ENCODE measurements at places on chromosomes 1 and 21. TPM values are rescaled to one million over a fixed set of nuclear protein-coding genes. Genes with fewer than 3 reads are reported as not detected.

HMCN1 gene
- 3.9 TPM for total RNA-seq

SIKE1 gene
- 32.0 TPM for total RNA-seq

DNA sequence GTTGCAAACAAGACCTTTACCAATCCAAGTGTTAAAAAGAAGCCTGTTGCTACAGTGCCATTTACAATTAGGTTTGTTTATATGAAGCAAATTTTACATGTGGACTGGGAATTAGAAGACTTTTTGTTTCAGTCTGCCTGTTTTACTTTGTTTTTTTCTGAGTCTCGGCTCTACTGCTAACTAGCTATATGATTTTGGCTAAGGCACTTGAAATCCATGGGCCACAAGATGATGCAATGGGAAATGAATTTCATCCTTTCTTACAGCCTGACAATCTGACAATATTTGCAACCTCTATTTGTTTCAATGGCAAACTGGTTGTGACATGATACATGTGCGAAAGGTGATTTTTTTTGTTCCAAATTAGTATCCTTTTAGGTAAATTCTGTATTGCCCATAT lies 3.7 kb upstream of the PEX11B start:
- H3K36me3 ChIP-seq = no peaks in the 10 kb centered on the region
- DNase-seq = no peak
- no peaks in the 10 kb centered on the region for H3K27me3 ChIP-seq
- peaks cover 43% of the 10 kb centered on the region for H3K4me1 ChIP-seq
- no peak overlapping the region for H3K4me3 ChIP-seq
- H3K27ac ChIP-seq = no peak overlapping the region

GRCh38 chr1:42944246-42944928 lies 14.3 kb downstream of the SLC2A1 start:
- no peaks in the 10 kb centered on the region for H3K4me1 ChIP-seq
- no peaks in the 10 kb centered on the region for H3K27me3 ChIP-seq
- no peak overlapping the region for H3K27ac ChIP-seq

GRCh38 chr1:174118751-174119150 lies 40.6 kb upstream of the RABGAP1L start:
- H3K27me3 ChIP-seq = no peaks in the 10 kb centered on the region
- no peak overlapping the region for H3K27ac ChIP-seq
- no peaks in the 10 kb centered on the region for H3K4me1 ChIP-seq
- H3K36me3 ChIP-seq = no peaks in the 10 kb centered on the region

FMO5 gene
- 10.8 TPM for total RNA-seq

DNA sequence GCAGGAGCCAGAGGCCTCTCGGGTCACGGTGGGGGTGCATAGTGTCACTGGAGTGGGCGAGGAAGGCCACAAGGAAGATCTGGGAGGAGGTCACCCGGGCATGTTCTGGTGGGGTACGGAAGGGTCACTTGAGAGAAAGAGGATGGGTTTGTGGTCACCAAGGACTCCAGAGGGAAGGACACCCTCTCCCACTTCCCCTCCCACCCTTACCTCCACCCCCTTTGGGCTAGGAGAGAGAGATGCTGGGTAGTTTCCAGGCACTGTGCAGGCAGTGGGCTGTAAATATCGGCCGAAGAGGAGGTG lies 703 bp downstream of the AMIGO1 start:
- H3K27me3 ChIP-seq = no peaks in the 10 kb centered on the region
- H3K36me3 ChIP-seq = no peaks in the 10 kb centered on the region
- DNase-seq = no peak
- no peak overlapping the region for H3K27ac ChIP-seq
- no peak overlapping the region for H3K4me3 ChIP-seq
- peaks cover 7% of the 10 kb centered on the region for H3K4me1 ChIP-seq

DNA sequence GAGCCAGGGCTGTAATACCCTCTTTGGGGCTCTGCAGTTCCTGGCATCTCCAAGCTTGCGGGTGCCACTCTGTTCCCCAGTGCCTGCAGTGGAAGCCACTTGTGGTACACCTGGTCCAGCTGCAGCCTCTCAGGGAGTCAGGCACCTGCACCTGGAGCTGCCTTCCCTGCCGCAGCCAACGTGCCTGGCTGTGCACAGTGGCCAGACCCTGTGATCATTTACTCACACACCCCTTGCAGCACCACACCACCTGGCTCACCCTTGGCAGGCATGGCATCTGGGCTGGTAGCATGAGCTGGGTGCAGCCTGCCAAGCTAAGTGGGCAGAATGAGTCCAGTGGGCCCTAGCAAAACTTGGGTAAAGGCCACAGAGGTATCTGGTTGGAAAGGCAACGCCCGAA lies 51.1 kb upstream of the NTPCR start:
- no peak overlapping the region for H3K4me3 ChIP-seq
- DNase-seq = no peak
- no peak overlapping the region for H3K27ac ChIP-seq
- no peaks in the 10 kb centered on the region for H3K36me3 ChIP-seq

DNA sequence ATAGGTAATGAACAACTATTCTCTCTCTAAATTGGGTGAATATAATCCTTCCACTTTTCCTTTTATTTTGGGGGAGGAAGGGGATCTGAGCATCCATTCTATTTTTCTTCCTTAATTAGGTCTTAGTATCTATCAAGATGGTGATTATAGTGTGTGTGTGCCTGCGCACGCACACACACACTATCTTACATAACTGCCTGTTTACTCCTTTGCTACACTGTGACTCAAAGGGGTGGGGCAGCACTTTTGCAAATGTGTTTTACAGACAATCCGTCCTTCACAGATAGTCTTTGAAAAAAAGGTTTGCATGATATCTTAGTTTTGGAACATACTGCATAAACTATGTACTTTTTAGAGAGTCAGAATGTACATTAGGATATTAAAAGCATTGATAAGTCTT lies 191.5 kb downstream of the SDCCAG8 start:
- no peak overlapping the region for H3K27ac ChIP-seq
- DNase-seq = peak; percentile 77
- H3K36me3 ChIP-seq = peaks cover 5% of the 10 kb centered on the region
- H3K4me3 ChIP-seq = no peak overlapping the region
- no peaks in the 10 kb centered on the region for H3K27me3 ChIP-seq

DNA sequence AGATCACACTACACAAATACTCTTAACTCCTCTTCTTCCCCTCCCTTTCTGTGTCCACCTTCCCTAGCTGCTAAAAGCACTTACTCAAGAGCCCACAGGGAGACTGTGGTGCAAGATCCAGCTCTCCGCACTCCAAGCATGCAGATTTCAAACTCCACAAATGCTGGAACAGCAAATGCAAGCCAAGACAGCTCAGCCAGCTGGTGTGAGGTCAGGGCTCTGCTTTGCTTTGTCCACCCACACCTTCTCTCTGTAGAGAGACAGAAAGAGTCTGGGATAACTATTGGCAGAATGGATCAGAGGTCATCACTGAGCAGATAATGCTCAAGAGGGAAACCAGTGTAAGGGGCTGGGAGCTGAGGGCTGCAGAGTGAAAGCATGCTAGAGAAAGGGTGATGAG lies 45.2 kb upstream of the DPT start:
- no peak overlapping the region for H3K27ac ChIP-seq
- no peak for DNase-seq
- H3K27me3 ChIP-seq = no peaks in the 10 kb centered on the region
- H3K4me1 ChIP-seq = no peaks in the 10 kb centered on the region
- H3K36me3 ChIP-seq = no peaks in the 10 kb centered on the region
- no peak overlapping the region for H3K4me3 ChIP-seq

POU3F1 gene
- total RNA-seq = 6.9 TPM

CCDC185 gene
- total RNA-seq = not detected

REN gene
- 0.83 TPM for total RNA-seq
